Adipose tissue (tissue), 3 donors: ENCODE measurements at places on chromosomes 7 and 10. TPM values are rescaled to one million over a fixed set of nuclear protein-coding genes. Genes with fewer than 3 reads are reported as not detected.

MUC12 gene
- 0.70 TPM for polyA plus RNA-seq

RBP3 gene
- polyA plus RNA-seq, result not detected

SCART1 gene
- polyA plus RNA-seq, result 0.91 TPM

DYNC1I1 gene
- 4.8 TPM for polyA plus RNA-seq

LIPF gene
- 298 TPM for polyA plus RNA-seq

HOXA1 gene
- polyA plus RNA-seq, result 0.08 TPM

OPN4 gene
- 0.02 TPM for polyA plus RNA-seq

CALN1 gene
- not detected for polyA plus RNA-seq

ZNF679 gene
- not detected for polyA plus RNA-seq
